GM12864 (cell line): ENCODE measurements at places on chromosomes 4 and X.

- DNase-seq, result no peak
Observed at GRCh38 chr4:169315530-169316343, 45.0 kb upstream of the SH3RF1 start.

DNA sequence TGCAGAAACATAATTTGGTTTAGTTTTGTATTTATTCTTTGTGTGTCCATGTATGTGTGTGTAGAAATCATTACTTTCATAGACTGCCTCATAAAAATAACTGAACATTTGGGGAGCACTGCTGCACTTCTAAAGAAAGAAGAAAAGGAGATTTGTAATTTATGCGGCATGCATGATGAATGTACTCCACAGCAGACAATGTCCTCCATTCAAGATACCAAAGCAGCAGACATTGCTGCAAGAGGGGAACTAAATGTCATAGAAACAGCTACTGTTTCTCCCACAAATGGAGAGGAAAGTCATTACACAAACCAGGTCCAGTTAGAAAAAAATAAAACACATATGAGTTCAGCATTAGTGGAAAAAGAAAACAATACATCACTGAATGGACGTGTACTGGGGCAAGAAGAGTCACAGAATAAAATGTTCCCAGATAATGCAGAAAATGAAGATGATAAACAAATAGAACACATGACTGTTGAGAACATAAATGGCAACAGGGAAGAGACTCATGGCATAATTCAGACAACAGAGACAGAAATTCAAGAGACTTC lies 2.6 kb downstream of the DTHD1 start:
- no peak for DNase-seq

GRCh38 chr4:129999156-129999555 lies 903.2 kb downstream of the C4orf33 start:
- DNase-seq, result no peak

- no peak for DNase-seq
Observed at GRCh38 chrX:12325171-12325570, 186.9 kb downstream of the FRMPD4 start.

DNA sequence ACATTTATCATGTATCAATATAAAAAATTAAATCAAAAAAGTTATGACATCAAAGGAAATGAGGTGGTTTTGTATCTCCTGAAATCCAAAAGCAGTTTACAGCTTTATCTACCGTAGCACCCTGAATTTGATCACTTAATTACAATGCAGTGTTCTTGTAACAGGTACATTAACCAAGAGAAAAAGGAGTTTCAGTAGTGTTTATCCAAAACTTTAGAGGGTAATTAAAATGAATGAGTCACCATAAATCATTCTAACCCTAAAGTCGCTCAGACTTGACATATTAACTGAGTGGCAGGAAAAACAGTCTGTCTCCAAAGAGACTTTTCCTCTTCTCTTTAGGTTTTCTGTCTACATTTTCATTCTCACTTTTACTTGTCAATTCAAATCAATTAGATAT lies 907.6 kb upstream of the EPHA5 start:
- no peak for DNase-seq

DNA sequence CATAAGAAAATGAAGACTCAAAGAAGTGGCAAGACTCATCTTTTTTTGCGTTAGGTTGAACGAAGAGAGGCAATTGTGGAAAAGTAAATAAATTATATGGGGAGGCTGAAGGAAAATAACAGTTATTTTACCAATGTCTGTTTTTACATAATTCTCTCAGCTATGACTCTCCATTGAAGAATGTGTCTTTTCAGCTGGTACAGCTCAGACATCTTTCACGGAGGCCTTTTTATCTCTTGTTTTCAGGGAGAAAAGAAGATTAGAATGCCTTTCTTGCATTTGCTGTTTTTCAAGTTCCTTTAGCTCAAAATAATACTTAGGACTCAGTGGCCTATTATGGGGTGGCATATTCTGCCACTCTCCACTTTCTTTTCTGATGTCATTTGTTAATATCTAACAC lies 153.0 kb downstream of the ADAM29 start:
- no peak for DNase-seq
